NCI-H1092 (cell line): ENCODE measurements at places on chromosomes 13 and 19.
A peak's percentile ranks its signal among the peaks of the same experiment; 100 is the strongest.

- DNase-seq = no peak
These were observed 77.5 kb downstream of the DLEU7 start for GRCh38 chr13:50766013-50766412.

GRCh38 chr13:38564256-38565150 lies 122.4 kb upstream of the FREM2 start:
- DNase-seq = no peak

GRCh38 chr19:38737921-38738737 lies 6.1 kb downstream of the CAPN12 start:
- no peak for DNase-seq

GRCh38 chr19:12482509-12482886 lies 2.1 kb downstream of the ZNF709 start:
- no peak for DNase-seq

DNA sequence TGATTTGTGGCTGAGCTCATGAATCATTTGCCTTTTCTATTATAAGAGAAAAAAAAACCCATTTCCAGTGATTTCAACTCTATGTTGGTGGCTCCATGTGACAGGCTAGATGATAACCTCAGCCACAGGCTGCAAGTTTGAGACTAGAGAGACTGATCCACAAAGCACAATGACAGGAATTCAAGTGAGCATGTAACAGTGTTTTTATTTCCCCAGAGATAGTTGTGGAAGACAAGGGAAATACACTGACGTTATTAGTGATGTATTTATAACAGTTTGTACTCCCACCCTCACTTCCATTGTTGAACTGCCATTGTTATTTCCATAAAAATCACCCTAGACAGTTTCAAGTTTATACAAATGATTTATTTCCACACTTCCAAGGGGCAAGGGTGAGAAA lies 27.9 kb upstream of the EDNRB start:
- DNase-seq = no peak

DNA sequence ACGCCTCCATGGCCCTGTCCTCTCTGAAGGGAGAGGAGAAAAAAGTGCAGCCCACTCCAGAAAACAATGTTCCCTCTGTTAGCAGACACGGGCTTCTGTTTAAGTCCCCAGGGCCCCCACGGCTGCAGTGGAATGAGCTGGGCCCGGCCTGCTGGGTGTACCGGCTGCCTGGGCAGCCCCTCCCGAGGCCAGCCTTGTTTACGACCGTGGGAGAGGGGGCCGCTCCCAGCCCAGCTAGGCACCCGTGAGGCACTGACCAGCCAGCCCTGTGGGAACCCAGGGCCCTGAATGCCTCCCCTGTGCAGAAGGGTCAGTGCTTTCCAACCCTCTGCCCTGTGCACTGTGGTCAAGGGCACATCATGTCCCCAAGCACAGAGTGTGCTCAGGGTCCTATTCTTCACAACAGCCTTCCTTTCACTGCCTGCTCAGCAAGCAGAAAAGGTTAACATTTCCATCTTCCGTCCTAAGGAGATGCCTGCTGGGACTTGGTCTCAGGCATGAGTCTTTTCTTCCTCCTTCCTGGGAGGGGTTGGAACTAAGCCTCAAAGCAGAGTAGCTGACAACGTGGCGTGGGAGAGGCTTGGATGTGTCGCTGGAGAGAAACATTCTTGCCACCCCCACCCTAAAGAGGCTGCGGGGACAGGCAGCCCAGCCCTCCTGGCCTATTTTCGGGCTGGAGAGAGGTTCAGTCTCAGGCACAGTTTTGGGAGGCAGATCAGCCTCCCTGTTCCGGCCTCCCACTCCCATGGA lies 90.1 kb downstream of the RGCC start:
- no peak for DNase-seq

DNA sequence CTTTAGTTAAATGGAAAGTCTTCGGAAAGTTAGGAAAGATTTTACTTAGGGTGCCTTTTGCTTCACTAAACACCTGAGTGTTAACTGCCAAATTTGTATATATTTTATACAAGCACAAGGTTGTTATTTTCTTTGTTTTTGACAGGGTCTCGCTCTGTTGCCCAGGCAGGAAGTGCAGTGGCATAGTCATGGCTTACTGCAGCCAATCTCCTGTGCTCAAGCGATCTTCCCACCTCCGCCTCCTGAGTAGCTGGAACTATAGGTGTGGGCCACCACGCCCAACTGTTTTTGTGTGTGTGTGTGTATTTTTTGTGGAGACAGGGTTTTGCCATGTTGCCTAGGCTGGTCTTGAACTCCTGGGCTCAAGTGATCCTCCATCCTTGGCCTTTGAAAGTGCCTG lies 16.2 kb downstream of the KCTD4 start:
- DNase-seq = no peak

GRCh38 chr19:34733266-34733745 lies 737 bp upstream of the ZNF181 start:
- DNase-seq = peak; percentile 40

- DNase-seq = no peak
These were observed 2.5 kb downstream of the ZNF430 start for GRCh38 chr19:21022996-21023395.

- no peak for DNase-seq
These were observed 72.1 kb downstream of the KLF12 start for GRCh38 chr13:74061926-74062595.

DNA sequence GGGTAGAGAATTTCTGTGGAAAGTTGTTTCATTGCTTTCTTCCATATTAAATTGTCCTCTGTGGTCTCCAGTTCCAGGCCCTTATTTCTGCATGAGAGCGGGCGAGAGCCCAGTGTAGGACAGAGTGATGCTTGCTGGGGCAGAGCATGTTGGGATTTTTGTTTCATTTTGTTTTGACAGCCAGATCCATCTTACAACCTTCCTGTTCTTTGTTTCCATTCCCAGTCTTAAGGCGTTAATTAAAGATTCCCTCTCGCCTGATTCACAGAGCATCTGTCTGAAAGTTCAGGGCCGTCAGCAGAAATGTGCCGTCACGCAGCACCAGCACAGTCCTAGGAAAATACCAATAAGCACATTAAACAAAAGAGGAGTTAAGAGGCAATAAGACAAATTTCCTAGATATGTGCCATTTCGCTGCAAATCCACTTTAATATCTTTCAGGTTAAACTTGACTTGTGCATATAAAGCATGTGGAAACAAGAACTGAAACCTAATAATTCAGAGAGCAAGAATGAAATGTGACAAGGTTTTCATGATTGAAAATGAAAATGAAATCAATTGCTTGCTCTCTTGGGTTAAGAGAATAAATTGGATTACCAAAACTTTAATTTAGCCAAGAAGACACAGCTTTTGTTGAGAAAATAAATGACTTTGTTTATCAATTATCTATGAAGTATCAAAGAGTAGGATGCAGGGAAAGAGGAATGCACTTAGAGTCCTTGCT lies 210.7 kb upstream of the SLC10A2 start:
- no peak for DNase-seq

DNA sequence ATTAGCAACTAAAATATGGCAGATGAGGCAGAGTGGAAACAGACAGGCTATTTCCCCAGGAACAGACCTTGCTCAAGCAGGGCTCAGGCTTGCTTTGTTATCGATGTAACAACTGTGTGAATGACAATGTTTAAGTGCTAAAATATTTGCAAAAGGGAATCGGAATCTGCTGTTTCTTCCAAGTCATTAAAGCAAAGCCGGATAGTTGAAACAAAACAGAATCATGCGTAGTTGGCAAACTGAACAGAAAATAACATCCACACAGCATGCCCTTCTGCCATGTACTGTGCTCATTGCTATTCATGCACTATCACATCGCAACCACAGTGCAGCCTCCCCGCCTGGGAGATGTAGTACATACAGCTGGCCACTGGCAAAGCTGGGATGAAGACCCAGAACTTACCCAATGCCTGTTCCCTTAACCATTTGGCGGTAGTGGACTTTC lies 799.1 kb downstream of the DIAPH3 start:
- DNase-seq = no peak

DNA sequence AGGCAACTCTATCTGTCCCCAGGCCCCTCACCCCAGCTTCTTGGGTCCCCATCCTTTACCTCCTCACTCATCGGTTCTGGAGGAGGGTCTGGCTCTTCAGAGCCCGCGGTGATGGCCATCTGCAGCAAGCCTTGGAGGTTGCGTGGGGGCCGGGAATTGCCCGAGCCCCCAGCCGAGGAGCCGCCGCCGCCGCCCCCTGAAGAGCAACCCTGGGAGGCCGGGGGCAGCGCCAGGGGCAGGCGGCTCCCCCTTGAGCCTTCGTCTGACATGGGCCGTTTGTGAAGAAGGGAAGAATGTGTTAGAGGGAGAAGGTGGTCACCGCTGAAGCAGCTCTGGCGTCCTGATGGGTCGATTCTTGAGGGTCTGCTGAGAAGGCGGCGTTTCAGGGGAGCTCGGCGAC lies 570 bp downstream of the HSPBP1 start:
- no peak for DNase-seq

- DNase-seq = no peak
These were observed 2.8 kb downstream of the ERFL start for GRCh38 chr19:41925208-41926003.

GRCh38 chr13:113586661-113587479 lies 2.3 kb downstream of the TFDP1 start:
- no peak for DNase-seq

- no peak for DNase-seq
These were observed 15.3 kb downstream of the RFXAP start for GRCh38 chr13:36834299-36834698.

DNA sequence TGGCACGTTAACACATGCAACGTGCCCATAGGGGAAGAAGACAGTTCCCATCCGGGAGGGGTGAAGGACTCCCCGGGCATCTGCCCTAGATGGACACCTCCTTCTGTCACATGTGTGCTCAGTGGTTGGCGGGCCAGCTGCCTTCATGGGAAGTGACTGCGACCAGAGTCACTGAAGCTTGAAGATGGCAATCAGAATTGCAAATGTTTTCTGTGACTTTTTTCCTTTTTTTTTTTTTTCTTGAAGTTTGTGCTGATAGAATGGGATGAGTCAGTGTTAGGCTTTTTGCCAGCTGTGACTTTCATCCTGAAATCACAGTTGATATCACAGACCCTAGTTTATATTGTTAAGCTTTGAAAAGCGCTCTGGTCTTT lies 109.2 kb upstream of the MCF2L start:
- DNase-seq = no peak

GRCh38 chr19:50669302-50670101 lies 20.3 kb downstream of the C19orf81 start:
- no peak for DNase-seq

DNA sequence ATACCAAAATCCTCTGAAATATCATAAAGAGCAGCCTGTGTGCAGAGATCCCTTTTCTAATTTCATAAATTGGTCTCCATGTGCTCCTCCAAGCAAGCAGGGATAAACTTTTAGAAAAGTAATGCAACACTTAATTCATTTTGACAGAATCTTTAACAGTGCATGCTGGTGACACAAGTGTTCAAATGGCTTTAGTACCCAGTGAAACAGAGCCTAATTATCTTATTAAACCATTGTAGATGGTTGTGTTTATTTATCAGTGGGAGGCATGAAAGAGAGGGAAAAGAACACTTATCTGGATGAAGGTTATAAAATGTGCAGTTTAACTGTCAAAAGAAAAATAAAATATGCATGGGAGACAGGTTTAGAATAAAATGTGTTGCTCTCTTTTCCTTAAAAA lies 945.0 kb upstream of the PCDH20 start:
- peak; percentile 5 for DNase-seq

- DNase-seq = no peak
These were observed 27.5 kb upstream of the UBE2L5 start for GRCh38 chr13:30394751-30395191.

DNA sequence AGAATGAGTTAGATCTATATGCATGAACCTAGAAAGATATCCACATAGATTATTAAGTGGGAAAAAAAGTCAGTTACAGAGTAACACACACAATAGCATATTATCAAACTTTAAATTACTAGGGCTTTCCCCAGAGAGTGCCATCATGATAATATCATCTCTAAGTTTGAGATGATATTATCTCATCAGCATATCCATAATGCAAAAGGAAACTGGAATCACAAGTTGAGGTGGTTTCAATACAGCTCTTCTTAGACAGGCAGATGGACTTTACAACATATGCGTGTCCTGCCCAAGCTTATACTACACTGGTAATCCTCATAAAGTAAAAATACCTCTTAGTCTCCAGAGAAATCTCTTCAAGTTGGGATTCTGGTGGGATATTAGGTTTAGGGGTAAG lies 236.2 kb upstream of the SERP2 start:
- DNase-seq = no peak

GRCh38 chr13:112803422-112803821 lies 113.6 kb downstream of the ATP11A start:
- DNase-seq = no peak

DNA sequence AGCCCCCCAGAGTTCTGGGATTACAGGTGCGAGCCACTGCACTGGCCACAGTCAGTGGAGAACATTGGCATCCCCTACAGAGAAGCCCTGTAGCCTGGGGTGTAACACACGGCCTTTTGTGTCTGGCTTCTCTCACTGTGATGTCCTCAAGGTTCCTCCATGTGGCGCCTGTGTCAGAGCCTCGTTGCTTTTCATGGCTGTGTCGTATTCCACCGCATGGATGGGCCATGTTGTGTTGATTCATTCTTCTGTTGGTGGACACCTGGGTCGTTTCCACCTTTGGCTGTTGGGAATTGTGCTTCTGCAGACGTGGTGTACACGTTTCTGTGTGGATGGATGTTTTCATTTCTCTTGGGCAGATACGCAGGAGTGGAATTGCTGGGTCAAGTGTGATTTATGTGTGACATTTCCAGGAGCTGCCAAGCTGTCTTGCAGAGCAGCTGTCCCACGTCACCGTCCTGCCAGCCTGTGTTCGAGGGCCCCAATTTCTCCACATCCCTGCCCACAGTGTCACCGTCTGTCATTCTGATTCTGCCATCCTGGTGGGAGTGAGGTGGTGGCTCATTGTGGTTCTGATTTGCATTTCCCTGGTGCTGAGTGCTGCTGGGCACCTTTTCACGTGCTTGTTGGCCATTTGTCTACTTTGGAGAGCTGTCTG lies 59.4 kb downstream of the KDM4B start:
- no peak for DNase-seq

DNA sequence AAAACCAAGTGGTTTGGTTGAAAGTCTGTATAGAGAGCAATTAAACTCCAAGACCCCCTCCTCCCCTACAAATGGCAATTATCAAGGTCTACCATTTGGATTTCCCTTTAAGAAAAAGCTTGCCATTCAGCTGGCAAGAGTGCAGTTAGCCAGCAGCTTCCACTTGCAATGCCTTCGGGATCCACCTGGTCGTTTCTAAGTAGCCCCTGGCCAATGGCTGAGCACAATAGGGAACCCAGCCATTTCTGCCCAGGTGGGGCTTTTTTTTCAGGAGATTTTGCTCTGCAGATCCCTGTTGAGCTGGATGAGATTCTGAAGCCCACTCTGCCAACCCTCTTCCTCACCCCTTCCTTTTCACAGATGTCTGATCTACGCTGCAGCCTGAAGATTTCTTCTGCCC lies 26.3 kb downstream of the TGDS start:
- no peak for DNase-seq
